ENCODE measurements at places on chromosomes 5 and 9. TPM values are rescaled to one million over a fixed set of nuclear protein-coding genes. Genes with fewer than 3 reads are reported as not detected.
A peak's percentile ranks its signal among the peaks of the same experiment; 100 is the strongest.

GRCh38 chr5:55865831-55866230, 14.7 kb downstream of the IL31RA start:
- peak; percentile 31 for DNase-seq

NUTM2F gene
- total RNA-seq: not detected

GRCh38 chr5:155564541-155564940, 551.0 kb downstream of the KIF4B start:
- DNase-seq: no peak

- DNase-seq: no peak
Measured at GRCh38 chr5:109921735-109922380, 232.1 kb downstream of the MAN2A1 start.

DNA sequence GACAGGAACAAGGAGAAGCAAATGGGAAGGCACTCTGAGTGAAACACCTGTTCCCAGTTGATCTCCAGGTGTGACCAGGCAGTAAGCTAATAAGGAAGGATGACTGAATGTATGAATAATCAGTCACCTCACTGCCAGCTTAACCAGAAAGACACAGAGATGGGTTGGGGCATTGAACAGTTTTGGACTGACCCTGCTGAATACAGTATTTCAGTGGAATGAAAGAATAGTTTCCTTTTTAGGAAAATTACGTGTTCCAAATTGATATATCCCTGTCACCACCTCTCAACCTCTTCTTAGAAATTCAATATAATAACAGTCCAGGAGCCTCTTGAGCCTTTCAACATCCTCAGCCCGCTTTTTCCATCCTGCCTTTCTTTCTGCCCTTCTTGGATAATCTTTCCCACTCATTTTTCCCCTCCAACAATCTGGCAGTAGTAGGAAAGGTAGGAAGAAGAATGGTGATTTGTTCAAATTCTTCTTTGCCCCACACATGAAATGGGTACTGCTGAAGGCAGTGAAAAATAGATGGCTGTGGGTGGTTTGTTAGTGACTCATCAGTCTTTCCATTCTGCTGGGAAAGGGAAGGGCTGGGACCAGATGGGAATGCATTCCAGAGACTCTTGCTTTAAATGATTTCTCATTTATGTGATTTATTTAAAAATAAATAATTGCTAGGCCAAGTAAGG, 117.9 kb downstream of the ZSWIM6 start:
- peak; percentile 94 for DNase-seq

DNA sequence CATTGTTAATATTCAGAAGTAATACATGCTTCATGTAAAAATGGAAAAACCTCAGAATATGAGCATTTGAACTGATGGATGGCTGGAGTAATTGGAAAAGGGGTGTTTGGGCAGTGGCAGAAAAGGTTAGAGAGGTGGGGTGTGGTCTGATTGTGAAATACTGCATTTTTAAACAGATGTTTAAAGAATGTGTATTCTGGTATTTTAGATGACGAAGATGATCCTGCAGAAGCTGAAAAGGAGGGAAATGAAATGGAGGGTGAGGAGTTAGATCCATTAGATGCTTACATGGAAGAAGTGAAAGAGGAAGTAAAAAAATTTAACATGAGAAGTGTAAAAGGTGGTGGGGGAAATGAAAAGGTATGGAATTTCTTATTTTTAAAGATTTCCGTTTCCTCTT, 18.8 kb downstream of the DDX46 start:
- DNase-seq: no peak

DNA sequence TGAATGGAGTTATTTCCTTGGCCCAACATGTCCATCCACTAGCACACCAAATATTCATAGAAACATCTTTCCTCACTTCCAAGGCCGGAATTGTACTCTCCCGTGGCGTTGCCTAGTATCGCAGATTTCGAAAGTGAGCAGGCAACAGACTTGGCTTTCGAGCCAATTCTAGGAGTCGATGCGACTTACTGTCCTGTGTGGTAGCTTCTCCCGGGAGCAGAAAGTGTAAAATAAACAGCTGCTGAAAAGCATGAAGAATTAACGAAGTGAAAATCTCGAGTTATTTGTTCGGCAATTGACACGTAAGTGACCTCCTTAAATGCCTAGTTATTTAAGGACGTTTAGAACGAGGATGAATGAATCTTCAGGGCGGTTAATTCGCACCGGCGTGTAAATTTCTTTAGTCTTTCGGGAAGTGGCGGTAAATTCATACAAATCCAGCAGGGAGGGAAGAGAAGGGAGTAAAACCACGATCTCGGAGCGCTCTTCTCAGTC, 449 bp upstream of the PCSK5 start:
- DNase-seq: peak; percentile 74

PRELID2 gene
- 35.4 TPM for total RNA-seq

DNA sequence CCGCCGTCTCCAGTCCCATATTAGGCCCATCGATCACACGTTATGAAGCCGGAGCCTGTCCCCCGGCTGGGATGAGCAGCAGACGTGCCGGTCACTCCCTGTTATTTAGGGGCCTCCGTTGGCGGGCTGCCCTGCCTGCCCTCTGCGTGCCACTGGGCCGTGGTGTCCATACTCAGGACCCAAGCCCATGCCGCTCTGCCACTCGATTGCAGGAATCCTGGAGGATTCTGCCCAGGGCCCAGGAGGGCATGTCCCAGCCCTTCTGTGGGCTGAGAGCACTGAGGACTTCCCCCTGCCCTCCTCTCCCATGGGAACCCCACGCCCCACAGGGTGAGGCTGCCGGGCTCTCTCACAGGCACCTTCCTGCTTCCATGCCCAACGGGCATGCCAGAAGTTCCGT, 19.6 kb upstream of the LAMC3 start:
- no peak for DNase-seq

GALNT12 gene
- 138 TPM for total RNA-seq

GRCh38 chr5:9775339-9775738, 145.2 kb upstream of the TAS2R1 start:
- peak; percentile 37 for DNase-seq

DNA sequence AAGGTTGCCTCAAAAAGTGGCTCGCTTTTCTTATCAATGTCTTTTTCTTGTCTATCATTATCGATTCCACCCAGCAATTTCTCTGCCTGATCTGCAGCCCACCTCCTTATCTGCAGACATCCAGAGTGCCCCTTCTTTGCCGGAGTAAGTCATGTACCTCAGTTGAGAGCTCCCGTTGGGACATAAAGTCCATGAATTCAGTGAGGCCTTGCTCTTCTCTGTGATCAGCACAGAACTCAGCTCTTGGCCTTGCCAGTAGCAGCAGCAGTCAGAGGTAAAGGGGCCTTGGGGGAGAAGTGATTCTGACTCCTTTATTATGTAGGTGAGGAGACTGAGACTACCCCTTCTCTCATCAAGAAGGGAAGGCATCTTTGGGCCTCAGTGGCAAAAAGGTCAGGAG, 24.9 kb upstream of the DCAF12 start:
- DNase-seq: no peak

- DNase-seq: no peak
Measured at GRCh38 chr9:118643118-118643517, 726.1 kb downstream of the BRINP1 start.

SNCB gene
- total RNA-seq: not detected

TLE4 gene
- total RNA-seq: 75.3 TPM

GRCh38 chr5:149550594-149551226, 529 bp downstream of the CSNK1A1 start:
- no peak for DNase-seq

DNA sequence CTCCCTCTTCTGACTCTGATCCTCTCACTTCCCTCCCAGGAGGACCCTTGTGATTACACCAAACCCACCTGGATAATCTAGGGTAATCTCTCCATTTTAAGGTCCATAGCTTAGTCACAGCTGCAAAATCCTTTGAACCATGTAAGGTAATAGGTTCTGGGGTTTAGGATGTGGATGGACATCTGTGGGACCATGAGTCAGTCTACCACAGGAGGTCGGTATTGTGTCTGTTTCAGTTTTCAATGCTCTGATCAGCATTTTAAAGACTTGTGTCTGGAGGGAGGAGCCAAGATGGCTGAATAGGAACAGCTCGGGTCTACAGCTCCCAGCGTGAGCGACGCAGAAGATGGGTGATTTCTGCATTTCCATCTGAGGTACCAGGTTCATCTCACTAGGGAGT, 112.6 kb downstream of the CAVIN4 start:
- no peak for DNase-seq

FOXD4L6 gene
- total RNA-seq: not detected

PMPCA gene
- 36.7 TPM for total RNA-seq

FRRS1L gene
- 0.18 TPM for total RNA-seq

ENTPD2 gene
- not detected for total RNA-seq

GRCh38 chr5:132001647-132002561, 9.6 kb downstream of the ACSL6 start:
- no peak for DNase-seq

DNA sequence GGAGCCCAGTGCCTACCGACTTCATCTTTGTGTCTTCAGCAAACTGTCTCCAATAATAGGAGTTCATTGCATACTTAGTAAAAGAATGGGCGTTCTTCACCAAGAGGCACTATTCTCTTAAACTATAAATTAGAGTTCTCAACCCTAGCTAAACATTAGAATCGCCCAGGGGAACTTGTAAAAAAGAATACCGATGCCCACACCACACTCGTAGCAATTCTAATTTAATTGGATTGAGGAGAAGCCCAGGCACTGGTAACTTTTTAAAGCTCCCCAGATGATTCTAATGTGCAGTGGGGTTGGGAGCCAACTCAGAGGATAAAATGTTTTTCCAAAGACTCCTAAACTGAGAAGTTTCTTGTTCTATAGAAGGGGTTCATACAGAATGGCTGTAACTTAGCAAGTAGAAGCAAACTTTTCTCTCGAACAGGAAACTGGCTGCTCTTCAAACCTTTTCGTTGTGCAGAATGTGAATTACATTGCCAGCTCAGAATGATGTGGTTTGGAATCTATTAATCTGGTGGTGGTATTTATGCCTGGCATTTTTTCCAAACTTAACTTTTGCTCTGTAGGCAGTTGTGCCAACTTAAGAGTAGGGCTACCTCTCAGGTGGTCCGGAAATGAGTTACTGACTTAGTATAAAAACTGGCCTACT, 26.4 kb upstream of the NFIB start:
- no peak for DNase-seq

GRCh38 chr5:96455789-96456188, 22.7 kb upstream of the PCSK1 start:
- DNase-seq: no peak

C9orf40 gene
- 9.9 TPM for total RNA-seq

RNF183 gene
- not detected for total RNA-seq

LHX6 gene
- total RNA-seq: not detected

GCNT1 gene
- 46.9 TPM for total RNA-seq

GRIA1 gene
- 1.2 TPM for total RNA-seq

DNA sequence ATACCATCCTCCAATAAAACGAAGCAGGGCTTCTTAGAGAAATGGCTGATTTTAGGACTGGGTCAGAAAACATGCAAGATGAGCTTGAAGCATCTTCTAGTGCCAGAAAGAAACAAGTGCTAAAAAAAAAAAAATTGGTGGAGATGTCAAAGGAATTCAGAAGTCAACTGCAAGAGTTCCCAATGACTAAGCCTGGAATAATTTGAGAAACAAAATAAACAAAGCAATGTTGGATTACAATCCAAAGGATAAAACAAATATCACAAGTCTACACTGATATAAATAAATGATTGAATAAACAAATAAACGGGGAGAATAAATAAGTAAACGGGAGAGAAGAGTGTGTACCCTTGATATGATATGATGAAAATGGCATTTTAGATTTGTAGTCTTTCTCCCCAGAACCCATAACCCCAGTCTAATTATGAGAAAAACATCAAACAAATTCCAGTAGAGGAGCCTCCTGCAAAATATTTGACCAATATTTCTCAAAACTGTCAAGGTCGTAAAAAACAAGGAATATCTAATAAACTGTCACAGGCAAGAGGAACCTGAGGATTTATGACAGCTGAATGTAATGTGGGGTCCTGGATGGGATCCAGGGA, 63.5 kb upstream of the CCL21 start:
- no peak for DNase-seq

HACD4 gene
- total RNA-seq: 4.8 TPM

GRCh38 chr9:133405508-133406438, 12.0 kb downstream of the REXO4 start:
- DNase-seq: peak; percentile 65

ALDOB gene
- total RNA-seq: not detected

DNA sequence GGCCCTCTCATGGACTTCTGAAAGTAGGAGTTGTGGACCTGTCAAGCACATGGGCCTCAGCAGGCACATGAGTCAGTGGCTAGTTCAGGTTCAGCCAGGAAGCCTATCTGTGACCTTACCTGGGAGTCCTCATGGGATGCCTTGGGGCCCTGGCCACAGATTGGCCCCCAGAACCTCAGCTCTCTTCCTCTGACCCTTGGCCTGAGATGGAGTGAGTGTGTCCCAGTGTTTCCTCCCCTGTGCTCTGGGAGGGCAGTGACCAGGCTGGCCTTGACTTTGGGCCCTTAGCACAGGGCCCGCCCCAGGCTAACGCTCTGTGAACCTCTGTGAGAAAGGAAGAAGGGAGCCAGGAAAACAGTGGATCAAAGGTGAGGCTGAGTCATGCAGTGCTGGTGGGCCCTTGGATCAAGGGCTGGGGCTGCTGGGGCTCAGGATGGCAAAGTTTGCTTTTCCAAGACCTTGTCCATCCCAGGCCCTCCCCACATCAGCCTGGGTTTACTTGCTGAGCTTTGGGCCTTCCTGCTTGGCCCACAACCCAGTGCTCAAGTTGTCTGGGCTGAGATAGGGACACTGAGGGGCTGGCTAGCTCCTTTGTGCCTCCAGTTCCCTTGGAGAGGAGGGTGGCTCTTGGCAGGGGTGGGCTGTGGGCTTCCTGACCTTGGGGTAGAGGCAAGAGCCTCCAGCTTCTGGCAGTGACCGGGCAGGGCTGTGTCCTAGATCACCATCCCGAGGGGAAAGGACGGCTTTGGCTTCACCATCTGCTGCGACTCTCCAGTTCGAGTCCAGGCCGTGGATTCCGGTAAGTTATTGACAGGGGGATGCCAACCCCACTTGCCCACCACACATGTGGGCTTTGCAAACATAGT, 41.4 kb downstream of the RGS3 start:
- no peak for DNase-seq

- no peak for DNase-seq
Measured at GRCh38 chr5:14228219-14228618, 85.1 kb downstream of the TRIO start.

ZFP37 gene
- total RNA-seq: 3.6 TPM

DNA sequence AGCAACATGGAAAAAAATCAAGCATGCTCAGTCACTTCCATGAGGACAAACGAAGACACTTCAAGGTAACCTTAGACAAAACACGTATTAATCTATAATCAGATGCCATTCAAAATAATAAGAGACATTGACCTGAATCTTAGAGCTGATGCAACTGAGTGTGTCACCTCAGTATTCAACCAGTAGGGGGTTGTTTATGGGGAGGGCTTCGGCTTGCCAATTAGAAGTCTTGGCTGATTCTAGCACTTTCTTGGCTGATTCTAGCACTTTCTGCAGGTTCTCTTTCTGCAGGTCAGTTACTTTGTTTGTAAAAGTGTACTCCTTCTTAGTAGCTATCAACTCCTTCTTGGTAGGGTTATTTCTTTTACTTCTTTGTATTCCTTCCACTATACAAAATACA, 317.6 kb downstream of the ENC1 start:
- no peak for DNase-seq

GRCh38 chr9:28025186-28025585, 451.9 kb upstream of the C9orf72 start:
- DNase-seq: no peak

All from fibroblast of the aortic adventitia (primary cell).